ENCODE measurements at places on chromosomes 7 and 10.

DNA sequence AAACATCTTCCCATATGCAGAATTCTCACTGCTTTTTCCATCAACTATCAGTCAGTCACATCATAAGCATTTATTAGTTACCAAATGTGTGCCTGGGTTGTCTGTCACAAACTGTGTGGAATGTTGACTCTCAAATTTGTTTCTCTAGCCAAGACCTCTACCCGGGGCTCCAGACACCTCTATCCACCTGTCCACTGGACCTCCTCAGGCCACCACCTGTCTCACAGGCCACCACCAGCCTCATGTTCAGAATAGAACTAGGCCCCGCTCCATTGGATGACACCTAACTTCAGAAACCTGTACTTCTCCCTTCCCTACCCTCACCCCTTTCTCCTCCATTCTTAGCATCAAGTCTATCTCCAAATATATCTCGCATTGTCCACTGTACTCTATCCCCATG lies 176.9 kb downstream of the CHN2 start:
- DNase-seq = no peak

DNA sequence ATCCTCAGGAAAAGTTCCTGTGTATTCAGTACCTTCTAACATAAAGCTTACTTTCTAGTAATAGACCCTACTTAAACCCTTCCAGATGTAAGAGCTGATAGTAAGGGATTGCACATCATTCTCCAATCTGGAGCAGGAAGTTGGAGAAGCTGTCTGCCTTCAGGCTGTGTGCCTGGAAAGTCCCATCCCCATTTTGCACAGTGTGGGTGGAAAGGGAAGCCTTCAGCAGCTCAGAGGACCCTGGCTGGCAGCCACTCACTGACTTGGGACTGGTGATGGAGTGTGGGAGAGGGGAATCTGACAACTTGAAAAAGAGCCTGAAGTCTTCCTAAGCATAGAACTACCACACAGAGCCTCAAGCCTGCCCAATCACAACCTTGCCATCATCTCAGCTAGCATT lies 164.1 kb upstream of the ADO start:
- no peak for DNase-seq

GRCh38 chr10:83862723-83863122 lies 276.6 kb upstream of the GHITM start:
- DNase-seq = no peak

GRCh38 chr10:33193701-33194521 lies 140.6 kb downstream of the NRP1 start:
- DNase-seq = no peak

- no peak for DNase-seq
Measured at GRCh38 chr10:31072451-31072850, 40.8 kb upstream of the ZNF438 start.

DNA sequence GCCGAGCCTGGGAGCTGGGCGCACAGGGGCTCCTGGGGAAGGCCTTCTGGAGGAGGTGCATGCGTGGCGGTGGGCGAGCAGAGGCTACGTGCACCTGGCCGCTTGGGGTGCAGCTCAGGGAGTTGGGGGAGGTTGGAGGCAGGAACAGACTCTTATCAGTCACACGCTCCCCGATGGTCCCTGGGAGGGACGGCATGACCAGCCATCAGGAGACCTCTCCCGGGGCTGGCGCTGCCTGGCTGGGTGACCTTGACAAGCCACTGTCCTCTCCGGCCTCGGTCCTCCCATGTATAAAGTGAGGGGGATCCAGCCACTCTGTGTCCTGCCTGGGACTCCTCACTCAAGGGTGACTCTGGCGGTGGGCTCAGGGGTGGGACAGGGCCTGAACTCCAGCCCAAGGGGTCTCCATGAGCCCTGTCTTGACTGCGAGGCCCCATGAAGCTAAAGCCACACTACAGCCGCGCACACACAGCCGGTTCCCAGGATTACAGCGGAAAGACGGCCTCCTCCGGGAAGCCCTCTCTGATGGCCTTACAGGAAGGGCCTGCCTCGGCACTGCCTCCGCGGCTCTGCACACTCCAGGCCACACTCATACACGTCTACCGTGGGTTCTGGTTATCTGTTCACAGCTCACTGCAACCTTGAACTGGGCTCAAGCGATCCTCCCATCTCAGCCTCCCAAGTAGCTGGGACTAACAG lies 2.3 kb downstream of the TMEM184A start:
- DNase-seq = no peak

GRCh38 chr10:20004087-20004523 lies 187.9 kb downstream of the PLXDC2 start:
- no peak for DNase-seq

DNA sequence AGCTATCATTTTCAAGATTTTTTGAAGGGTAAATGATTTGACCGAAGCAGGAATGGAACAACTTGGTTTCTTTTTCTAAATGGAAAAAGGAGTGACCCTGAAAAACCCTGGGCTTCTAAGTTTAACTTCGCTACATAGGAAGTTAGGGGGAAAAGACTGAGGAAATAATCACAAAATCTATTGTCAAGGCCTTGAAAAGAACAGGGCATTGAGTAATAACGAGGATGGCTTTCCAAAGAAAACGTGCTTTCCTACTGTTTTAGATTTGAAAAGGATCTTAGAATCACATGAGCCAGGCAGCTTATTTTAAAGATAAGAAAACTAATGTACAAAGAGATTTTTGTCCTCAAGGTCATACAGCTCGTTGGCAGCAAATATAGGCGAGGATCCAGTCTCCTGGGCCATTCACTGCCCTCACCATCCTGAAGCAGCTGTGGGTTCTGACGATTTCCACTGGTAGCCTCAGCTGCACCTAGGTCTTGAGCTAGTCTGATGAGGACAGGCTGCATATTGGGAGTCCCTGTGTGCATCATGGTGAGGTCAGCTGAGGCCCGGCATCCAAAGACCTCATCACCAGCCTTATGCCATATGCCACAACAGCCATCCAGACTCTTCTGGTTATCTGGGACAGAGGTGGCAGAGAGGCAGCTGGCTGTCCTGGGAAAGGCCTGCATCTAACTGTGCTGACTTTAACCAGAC lies 384.7 kb upstream of the NRP1 start:
- no peak for DNase-seq

DNA sequence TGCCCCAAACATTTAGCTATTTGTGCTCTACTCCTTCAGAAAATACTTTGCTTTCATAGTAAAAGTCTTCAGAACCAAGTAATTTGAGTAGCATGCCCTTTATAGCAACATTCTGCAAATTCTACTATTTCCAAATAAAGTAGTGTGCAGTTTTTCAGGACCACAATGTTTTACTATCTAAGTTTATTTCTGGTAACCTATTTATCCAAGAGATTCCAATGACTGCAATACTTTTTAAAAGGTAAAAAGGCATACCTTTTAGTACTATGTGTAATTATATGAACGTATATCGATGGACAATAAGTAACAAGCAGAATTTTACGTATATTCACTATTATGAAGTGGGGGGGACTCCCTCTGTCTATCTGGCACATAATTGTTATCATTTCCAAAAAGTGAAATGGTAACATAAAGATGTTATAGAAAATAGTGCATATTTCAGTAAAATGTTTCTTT lies 6.9 kb upstream of the CAV2 start:
- DNase-seq = no peak

GRCh38 chr7:30302656-30303311 lies 18.4 kb downstream of the ZNRF2 start:
- DNase-seq = no peak

- DNase-seq = no peak
Measured at GRCh38 chr7:30176463-30177109, 41.8 kb downstream of the MTURN start.

- no peak for DNase-seq
Measured at GRCh38 chr10:85648279-85648754, 718.3 kb downstream of the GRID1 start.

DNA sequence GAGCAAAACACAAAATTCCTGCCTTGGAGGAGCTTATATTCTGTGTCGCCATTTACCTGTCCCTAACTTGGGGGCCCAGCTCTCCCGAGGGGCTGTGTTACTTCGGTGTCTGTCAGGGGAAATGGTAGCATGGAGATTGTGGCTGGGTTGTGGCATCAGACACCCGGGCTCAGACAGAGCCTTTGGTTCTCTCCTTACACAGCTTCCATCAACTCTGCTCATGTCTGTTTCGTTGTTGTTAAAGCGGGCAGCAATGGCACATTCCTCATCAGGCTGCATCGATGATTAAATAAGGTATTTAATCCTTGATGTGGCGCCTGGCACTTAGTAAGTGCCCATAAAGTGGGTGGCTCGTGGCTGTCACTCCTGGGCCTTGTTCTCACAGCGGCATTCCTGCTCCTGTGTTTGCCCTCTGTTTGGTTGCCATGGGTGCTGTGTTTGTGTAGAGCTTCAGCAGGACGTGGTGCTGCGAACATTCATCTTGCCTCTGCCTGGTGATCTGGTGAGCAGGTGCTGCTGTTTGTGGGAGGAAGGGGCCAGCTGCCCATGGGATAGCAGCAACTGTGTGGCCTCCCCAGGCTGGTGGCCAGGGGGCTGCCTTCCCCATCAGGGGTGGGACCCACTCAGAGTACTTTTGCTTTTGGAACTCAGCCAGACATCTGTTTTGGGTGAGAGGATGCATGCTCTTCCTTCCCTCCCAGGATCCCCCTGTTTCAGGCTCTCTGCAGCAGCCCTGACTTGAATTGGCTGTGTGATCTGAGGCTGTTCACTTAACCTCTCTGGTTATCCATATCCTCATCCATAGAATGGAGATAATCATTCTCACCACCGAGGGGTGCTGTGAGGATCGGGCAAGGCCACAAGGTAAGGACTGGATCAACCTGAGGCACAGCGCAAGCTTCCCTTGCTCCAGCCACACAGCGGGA lies 207.2 kb upstream of the SVIL start:
- DNase-seq = peak; percentile 84

GRCh38 chr7:157574120-157574825 lies 237.5 kb downstream of the DNAJB6 start:
- DNase-seq = no peak

DNA sequence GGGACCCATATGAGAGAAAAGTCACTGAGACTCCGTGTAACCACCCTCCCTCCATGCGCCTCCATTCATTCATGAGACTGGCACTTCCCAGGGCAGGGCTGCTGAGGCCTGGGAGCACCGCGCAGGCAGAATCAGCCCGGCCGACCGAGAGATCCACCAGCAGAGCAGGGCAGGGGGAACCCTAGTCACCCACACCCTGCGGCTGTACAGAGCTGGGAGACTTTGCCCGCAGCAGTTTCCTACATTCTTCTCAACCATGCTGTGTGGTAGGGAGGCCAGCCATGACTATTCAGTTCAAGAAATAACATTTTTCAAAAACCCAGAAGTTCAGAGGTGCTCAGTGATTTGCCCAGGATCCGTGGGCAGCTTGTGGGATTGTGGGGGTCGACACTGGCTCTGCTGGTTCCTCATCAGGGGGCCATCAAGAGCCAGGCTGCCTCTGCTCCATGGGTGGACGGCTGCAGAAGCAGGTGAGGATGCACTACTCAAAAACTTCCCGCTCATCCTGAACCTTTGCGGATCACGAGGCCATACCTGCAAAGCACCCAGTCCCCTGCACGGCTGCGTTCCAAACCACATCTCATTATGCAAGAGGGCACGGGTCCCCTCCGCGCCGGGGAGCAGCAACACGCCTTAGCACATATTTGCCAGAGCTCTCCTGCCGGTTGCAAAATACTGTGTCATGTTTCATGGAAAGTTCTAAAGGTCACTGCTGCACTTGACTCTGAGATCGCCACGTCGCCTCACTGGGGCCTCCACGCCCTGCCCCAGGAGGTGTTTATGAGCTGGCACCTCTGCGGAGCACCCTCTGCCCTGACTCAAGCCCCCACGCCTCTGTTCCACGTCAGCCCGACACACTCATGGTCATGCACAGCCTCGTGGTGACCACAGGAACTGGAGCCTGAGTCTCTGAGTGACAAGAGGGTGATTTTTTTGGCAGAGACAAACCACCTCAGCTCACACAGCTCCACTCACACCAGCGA lies 132.0 kb downstream of the PRKAG2 start:
- peak; percentile 28 for DNase-seq

GRCh38 chr10:77361831-77362230 lies 275.8 kb downstream of the KCNMA1 start:
- DNase-seq = no peak

All from NCI-H1417 (cell line).